Calu3 (cell line): ENCODE measurements at places on chromosomes 6 and 20. TPM values are rescaled to one million over a fixed set of nuclear protein-coding genes. Genes with fewer than 3 reads are reported as not detected.

- H3K4me3 ChIP-seq: no peak overlapping the region
- no peaks in the 10 kb centered on the region for H3K27me3 ChIP-seq
- H3K27ac ChIP-seq: no peak overlapping the region
- no peak for DNase-seq
- no peaks in the 10 kb centered on the region for H3K36me3 ChIP-seq
Measured at GRCh38 chr20:15564981-15565380, 1008.3 kb downstream of the KIF16B start.

DNA sequence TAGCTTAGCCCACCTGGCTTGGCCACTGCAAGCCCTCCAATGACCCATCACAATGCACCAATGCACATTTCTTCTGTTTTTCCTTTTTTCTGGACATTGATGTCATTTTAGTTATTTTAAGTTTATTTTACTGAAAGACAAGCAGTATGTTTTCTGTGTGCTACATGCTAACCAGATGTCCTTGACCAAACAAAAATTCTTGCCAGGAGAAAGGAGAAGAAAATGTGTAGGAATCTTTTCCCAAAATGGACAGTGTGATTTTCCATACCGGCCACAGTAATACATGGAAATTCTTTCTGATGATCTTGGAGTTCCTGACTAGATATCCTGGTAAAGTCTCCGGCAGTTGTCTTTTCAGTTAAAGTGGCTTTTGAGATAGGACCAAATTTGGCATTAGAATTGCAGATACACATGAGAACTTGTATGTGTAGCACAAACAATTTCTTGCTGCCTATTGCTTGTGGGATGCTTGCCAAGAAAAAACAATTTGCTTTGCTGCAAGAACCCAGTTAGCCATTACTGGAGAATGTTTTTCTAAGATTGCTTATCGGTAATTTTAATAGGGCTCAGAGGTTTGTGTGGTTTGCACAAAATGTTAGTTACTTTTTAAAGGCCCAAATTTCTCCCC, 696.5 kb upstream of the CITED2 start:
- no peak for DNase-seq
- H3K36me3 ChIP-seq: no peaks in the 10 kb centered on the region
- H3K4me1 ChIP-seq: peaks cover 16% of the 10 kb centered on the region
- no peak overlapping the region for H3K27ac ChIP-seq
- H3K4me3 ChIP-seq: no peak overlapping the region

DNA sequence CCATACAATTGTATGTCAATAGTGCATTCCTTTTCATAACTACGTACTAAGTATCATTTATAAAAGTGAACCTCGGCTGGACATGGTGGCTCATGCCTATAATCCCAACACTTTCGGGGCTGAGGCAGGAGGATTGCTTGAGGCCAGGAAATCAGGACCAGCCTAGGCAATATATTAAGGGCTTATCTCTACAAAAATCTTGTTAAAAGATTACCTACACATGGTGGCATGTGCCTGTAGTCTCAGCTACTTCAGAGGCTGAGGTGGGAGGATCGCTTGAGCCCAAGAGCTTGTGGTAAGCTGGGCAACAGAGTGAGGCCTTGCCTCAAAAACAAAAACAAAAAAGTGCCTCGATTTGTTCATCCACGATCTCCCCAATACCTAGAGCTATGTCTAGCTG, 449.7 kb upstream of the SULF2 start:
- H3K4me1 ChIP-seq: no peaks in the 10 kb centered on the region
- DNase-seq: no peak
- no peaks in the 10 kb centered on the region for H3K36me3 ChIP-seq
- H3K27ac ChIP-seq: no peak overlapping the region
- H3K27me3 ChIP-seq: peaks cover 57% of the 10 kb centered on the region
- no peak overlapping the region for H3K4me3 ChIP-seq

- H3K27me3 ChIP-seq: no peaks in the 10 kb centered on the region
- no peak overlapping the region for H3K27ac ChIP-seq
- DNase-seq: no peak
- peaks cover 20% of the 10 kb centered on the region for H3K4me1 ChIP-seq
- no peak overlapping the region for H3K4me3 ChIP-seq
- no peaks in the 10 kb centered on the region for H3K36me3 ChIP-seq
Measured at GRCh38 chr6:146805546-146806325, 207.0 kb downstream of the ADGB start.

The RBM24 gene
- 0.47 and 1.1 TPM in 2 replicates for total RNA-seq

DNA sequence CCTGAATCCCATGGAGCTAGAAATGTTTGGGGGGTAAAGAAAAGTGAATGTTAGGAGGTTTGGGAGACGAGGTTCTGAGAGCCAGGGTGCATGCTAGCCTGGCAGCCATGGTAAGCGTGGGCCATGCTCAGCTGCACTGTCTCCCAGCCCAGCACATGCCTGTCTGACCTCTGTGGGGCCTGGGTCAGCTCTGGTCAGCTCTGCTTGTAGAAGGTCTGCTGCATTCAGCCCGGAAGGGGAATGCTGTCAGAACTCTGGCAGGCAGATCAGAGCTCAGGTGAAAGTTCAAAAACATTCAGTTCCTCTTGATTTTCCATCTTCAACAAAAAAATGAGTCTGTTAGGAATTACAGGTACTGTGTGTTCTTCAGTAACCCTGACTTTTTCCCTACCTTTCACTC, 5.8 kb upstream of the GNRH2 start:
- H3K4me1 ChIP-seq: no peaks in the 10 kb centered on the region
- H3K27me3 ChIP-seq: no peaks in the 10 kb centered on the region
- no peak overlapping the region for H3K4me3 ChIP-seq
- peaks cover 5% of the 10 kb centered on the region for H3K36me3 ChIP-seq

- H3K27me3 ChIP-seq: peaks cover 29% of the 10 kb centered on the region
- DNase-seq: no peak
- H3K4me3 ChIP-seq: peak overlapping the region; percentile 78
- H3K4me1 ChIP-seq: peaks cover 23% of the 10 kb centered on the region
Measured at GRCh38 chr20:38445901-38446425, 10.8 kb upstream of the SNHG17 start.

The SLC22A1 gene
- 4.5 and 5.0 TPM in 2 replicates for total RNA-seq

The FKBP1C gene
- 0.35 and 0.86 TPM in 2 replicates for total RNA-seq

DNA sequence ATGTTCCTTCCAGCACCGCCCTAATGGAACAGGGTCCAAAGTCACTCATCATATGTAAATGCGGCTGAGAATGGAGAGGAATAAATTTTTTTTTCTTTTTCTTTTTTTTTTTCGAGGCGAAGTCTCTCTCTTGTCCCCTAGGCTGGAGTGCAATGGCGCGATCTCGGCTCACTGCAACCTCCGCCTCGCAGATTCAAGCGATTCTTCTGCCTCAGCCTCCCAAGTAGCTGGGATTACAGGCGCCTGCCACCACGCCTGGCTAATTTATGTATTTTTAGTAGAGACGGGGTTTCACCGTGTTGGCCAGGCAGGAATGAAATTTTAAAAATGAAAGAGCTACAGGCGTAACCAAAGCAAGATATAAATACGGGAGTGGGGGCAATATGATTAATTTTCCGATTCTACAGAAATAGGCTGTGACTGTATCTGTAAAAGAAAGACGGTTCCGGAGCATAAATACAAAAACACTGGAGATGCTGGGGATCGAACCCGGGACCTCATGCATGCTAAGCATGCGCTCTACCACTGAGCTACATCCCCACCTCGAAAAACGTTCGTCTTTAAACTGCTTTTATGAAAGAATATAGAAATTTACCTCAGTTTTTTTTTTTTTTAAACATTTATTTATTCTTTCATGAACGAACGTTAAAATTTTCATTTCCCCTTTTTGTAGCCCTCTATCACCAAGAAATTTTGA, 132.2 kb downstream of the GPX5 start:
- peaks cover 19% of the 10 kb centered on the region for H3K27me3 ChIP-seq
- peaks cover 25% of the 10 kb centered on the region for H3K36me3 ChIP-seq
- peak overlapping the region; percentile 95 for H3K27ac ChIP-seq
- peaks cover 15% of the 10 kb centered on the region for H3K4me1 ChIP-seq
- peak overlapping the region; percentile 94 for H3K4me3 ChIP-seq
- DNase-seq: peak; percentile 74

DNA sequence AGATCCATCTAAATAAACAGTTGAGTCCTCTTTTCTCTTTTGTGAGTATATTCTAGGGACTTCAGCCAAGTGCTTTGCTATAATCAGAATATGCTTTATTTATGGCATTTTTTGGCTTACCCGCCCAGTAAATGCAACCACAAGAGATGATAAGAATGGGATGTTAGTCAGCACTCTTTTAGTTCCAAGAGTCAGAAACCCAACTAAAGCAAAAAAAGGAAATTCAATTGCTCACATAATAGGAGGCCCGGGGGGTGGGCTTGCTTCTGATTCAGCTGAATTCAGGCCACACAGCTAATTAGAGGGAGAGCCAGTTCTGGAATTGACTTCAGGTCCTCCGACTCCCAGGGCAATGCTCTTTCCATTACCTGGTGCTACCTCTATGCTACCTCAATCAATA, 250.6 kb downstream of the FARS2 start:
- H3K27ac ChIP-seq: no peak overlapping the region
- no peaks in the 10 kb centered on the region for H3K27me3 ChIP-seq
- no peak overlapping the region for H3K4me3 ChIP-seq
- DNase-seq: no peak
